ENCODE measurements at places on chromosomes 4 and X.

DNA sequence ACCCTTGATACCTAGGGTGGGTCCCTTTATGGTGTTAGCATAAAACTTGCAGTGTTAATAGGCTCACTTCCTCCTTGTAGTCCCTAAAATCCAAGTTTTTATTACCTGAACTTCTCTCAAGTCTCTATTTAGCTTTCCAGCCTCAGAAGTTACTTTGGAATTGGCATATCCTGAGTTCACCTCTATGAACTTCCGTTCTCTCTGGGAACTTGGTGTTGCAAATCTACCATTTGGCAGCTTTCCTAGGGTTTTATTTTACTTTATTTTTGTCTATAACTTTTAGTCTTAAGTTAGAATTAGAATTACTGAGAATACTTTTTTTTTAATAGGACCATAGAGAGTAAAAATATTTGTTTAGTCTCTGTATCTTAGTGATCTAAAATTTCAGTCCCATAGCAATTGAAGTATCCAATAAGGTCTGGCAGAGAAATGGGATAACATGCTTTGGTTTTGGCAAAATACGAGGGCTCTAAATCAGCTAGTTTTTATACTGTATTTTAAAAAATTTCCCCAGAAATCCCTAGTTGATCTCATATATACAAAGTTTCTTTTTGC is 30.3 kb upstream of the NAF1 start:
- no peak for DNase-seq

- DNase-seq, result no peak
Observed at GRCh38 chrX:68596871-68597270, 50.6 kb upstream of the STARD8 start.

GRCh38 chr4:101123231-101123630 is 224.1 kb downstream of the PPP3CA start:
- no peak for DNase-seq

DNA sequence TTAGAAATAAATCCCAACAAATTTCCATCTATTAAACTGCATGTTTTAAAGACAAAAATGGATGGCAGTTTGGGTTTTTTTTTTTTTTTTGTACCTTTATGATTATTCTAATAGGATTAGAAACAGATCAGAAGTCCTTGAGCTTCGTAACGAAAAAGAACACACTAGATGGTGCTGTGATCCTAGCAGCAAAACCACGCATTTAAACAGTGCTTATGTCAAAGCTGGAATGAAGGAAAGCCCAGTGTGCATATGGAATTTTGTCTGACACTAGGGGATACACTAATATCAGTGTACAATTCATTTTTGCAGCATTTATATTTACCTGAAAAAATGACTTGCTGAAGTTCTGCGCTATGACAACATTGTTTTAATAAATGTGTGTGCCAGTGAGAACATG is 229.1 kb downstream of the VEGFC start:
- no peak for DNase-seq

- no peak for DNase-seq
Observed at GRCh38 chrX:151359341-151359740, 37.7 kb upstream of the VMA21 start.

DNA sequence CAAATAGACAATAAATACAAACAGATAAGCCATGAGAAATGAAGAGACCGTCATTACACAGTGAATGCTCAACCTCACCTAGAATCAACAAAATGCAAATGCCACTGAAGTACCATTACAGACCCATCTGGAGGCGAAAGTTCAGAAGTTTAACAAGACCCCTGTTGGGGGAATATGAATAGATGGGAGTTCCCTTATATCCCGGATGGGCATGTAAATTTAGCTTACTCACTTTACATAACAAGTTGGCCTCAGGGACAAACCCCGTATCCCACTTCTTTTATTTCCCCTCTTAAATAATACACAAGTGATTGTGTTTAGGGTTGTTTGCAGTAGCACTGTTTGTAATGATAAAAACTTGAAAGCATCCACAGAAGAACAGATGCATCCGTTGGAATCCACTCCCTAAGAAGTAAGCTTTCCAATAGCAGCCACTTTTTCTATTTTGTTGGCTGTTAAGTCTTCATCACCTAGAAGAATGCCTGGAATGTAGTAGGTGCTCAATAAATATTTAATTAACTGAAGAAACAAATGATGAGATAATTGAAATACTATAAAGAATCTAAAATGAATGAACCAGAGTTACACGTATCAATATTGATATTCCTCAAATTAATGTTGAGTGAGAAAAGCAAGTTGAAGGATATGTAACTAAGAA is 1076.3 kb upstream of the TENM3 start:
- no peak for DNase-seq

DNA sequence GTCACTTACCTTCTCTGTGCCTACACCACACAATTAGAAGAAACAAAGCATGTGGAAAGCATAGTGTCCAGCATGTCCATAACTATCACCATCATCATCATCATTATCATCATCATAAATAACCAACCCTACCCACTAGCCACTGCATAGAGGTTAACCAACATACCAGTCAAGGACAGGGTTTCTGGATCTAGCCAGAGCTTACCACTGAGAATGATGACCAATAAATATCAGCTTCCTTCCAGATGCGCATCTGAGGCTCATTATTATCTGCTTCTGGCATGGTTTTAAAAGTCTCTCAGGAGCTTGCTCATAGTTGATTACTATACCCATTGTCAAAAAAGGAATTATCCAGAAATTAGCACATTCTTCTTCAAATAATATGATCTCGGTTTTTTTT is 25.5 kb upstream of the MYOZ2 start:
- no peak for DNase-seq

DNA sequence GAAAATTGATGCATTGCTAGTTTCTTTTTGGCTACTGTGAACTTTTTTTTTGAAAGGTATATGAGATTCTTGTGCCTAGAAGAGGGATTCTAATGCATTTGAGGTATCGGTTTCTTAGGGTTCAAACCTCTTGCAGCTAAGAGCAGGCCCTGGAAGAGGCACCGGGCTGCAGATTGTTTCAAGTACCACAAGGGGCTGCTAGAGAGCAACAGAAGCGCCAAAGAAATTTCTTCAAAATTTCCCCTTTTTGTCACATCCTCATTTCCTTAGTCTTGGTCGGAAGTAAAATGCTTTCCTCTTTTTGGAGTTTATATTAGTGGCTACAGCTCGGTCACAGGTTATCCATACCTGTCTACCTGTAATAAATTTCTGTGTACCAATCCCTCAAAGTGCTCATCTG is 89.8 kb downstream of the PDGFRA start:
- DNase-seq, result no peak

GRCh38 chr4:24256547-24256946 is 327.8 kb downstream of the DHX15 start:
- DNase-seq, result no peak

DNA sequence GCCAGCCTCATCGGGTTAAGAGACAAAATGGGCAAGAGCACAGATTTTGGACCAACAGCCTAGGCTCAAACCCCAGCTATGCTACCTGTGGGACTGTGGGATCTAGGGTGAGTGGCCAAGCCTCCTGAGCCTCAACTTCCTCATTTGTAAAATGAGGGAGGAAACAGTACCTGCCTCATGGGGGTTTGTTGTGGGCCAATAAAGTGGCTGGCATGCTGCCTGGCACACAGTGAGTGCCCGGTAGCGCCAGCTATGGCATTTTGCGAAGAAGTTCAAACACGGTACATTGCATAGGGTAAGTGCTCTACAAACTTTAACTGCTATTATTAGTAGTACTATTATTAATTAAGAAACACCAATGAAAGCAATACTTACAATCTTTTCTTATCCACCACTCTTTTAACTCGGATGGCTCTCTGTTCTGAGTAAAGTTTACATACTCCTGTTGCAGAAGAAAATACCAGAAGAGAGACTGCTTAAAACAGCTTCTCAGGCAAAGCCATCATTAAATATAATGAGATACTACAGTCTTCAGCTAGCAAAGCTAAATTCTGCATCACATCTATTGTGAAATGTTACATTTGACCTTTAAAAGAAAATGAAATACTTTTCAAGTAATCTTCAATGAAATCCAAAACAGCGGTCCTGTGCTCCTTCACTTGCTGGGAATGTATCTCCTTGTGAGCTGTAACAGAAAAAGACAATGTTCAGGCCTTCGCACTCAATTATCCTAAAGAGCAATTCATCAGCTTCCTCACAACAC is 70.1 kb downstream of the NSG1 start:
- no peak for DNase-seq

DNA sequence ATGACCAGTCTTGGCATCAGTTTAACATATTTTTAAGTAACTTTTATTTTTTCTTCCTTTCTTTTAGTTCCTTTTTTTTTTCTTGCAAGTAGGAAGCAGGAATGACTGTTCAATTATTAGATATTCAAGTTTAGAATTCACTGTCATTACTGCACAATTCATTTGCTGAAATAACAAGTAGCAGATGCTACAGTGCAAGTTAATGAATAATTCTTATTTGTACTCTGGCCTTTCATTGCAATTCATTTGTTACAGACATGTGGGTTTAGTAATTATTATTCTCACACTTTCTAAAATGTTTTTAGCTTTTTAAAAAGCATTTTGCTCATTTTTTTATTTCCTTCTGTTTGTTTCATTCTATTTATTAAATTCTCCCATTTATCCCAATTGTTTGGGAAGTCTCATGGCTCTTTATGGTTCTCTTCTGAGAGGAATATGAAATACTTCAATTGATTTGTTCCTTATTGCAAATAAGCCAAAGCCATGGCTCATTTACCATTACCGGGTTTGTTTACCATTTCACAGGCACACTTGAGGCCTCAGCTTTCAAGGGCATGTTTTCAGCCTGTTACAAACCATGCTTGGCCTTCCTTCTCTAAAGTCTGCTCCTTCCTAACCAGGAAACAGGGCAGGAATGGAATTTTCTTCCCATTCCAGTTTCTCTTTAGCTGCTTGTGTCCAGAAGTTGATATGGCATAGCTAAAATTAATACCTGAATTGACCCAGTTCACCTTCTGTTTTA is 4.6 kb upstream of the DCAF4L1 start:
- no peak for DNase-seq

DNA sequence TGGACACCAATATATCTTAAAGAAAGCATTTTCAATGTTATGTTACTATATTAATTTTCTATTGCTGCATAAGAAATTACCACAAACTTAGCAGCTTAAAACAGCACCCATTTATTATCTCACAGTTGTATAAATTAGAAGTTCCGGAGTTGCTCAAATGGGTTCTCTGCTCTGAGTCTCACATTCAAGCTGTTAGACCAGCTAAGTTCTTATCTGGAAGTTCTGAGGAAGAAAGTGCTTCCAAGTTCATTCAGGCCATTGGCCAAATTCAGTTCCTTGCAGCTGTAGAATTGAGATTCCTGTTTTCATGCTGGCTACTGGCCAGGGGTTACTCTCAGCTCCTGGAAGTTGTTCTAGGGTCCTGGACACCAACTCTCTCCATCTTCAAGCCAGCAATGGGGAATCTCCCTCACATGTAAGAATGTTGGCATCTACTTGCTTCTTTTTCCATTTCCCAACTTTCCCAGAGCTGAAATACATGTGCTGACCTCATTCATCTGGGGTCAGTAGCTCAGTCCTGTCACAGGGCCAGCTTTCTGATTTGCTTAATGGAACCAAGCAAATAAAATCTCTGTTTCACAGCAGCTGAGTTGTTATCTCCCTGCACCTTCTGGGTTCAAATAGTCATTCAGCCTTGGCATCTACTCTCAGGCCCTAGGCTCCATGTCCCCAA is 99.6 kb upstream of the INTU start:
- DNase-seq, result no peak

- no peak for DNase-seq
Observed at GRCh38 chr4:141731481-141731880, 95.1 kb downstream of the IL15 start.

GRCh38 chr4:124610211-124610610 is 102.3 kb downstream of the ANKRD50 start:
- DNase-seq, result no peak

DNA sequence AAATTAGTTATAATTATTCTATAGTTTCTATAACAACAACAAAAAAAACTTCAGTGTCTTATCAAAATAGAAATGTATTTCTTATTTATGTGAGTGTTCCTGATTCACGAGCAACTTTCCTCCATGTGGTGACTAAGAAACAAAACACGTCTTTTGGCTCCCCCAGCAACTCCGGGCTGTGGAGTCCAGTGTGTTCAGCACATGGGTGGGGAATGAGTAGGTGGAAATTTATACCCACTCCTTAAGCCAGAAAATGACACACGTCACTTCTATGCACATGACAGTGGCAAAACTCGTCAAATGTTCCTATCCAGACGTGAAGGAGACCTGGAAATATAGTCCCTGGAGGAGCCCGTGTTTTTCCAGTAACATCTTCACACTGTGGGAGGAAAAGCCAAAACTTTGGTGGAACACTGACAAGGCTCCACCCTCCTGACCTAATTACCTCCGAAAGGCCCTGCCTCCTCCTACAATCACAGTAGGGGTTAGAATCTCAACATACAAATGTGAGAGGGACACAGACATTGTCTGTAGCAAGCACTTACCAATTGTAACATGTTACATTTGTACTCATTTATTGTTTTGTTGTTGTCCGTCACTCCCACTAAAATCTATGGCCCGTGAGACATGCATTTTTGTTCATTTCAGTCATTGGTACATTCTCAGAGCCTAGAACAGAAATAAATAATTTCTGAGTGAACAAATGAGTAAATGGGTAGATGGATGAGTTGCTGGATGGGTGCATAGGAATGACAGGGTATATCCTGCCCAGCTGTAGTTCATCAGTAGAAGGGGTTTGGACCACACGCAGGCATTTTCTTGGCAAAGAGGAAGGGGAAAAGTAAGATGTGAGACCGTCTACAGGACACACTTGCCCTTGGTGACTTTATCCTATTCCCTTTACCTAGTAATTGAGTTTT is 605.8 kb upstream of the TENM3 start:
- DNase-seq, result no peak

- no peak for DNase-seq
Observed at GRCh38 chr4:100641336-100641735, 123.5 kb upstream of the EMCN start.

DNA sequence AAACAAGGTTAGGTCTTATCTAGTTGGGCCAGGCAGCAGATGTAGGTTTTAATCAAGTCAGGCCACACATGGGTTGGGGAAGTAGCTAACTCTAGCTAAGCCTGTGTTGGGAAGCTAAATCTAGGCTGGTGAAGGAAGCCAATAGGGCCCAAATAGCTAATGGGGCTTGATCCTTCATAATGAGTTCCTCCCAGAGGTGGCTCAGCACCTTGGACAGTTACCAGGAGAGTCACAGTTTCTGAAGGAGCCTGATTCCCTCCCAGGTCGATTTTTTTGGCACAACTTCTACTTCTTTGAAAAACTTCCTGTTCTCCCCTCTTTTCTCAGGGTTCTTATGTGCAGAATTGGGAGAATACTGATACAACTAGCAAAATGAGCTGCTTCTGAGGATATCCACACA is 242.5 kb upstream of the PRPS2 start:
- no peak for DNase-seq

DNA sequence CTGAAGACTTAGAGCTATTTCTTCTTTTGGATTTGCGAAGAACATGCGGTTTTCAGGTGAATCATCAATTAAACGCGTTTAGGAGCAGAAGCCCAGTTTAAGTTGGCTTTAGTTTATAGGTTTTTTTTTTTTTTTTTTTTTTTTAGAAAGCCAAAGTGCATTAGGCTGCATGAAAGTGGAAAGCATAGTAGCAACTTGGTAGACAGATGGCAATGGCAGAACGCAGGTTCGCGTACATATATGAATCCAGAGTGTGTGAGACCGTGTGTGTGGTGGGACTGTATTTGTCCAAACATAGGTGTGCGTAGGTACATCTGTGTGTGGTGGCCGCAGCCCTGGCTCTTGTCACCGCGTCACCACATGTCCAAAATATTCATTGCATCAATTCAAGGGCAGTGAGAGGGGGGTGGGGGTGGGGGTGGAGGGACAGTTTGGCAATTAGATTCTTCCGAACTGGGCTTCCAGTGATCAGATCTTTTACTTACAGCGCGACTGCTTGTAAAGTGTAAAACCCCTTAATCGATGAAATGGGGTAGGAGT is 901 bp downstream of the JADE1 start:
- DNase-seq, result no peak

GRCh38 chr4:182916483-182917181 is 554 bp downstream of the DCTD start:
- DNase-seq, result no peak

Measured in activated CD4-positive, alpha-beta T cell treated with anti-CD3 and anti-CD28 coated beads, Interleukin-2, amount 50 U/mL, for 1 hour (primary cell).